ENCODE measurements at places on chromosomes 6 and 20.

- DNase-seq, result no peak
Measured at GRCh38 chr6:166691746-166692145, 64.7 kb upstream of the RPS6KA2 start.

- no peak for DNase-seq
Measured at GRCh38 chr6:133435065-133435728, 194.0 kb downstream of the EYA4 start.

- DNase-seq, result no peak
Measured at GRCh38 chr20:21725892-21726291, 20.4 kb downstream of the PAX1 start.

- no peak for DNase-seq
Measured at GRCh38 chr20:38305541-38305940, 1.6 kb downstream of the BPI start.

DNA sequence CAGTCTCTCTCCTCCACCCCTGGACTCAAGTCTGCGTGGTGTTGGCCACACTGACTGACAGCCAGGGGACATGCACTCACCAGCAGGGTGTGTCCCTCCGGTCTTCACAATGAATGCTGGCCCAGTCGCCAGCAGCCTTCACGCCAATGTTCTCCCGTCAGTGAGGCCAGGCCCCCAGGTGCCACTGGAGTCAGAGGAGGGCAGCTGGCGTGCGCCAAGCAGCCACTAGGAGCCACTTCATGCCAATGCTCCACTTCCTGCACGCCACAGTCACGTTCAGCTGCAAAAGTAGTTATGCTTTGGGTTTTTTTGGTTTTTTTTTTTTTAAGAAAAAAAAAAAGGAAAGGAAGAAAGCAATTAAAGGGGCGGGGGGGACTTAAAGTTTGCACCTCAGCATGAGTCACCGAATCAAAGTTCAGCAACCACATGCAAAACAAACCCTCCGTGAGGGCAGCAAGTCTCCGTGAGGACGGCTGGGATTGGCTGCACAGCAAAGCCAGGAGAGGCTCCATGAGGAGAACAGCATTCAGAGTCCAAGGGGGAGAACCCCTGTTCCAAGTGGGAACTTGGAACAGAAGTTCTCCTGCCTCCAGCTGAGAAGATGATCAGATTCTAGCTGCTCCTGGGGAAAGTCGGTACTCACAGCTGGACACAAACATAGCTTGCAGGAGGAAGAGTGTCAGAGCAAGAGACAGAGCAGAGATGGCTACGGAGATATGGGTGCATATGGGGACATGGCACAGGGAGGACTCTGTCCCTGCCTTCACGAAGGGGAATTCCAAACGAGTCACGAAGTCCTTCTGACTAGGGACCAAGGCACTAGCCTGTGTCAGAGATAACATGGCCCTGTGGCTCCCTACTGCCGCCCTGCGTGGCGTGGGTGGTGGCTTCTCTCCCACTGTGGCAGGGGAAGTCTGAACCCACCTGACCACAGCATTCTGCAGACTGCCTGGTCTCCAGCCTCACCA lies at the start of gene ZC3H12D:
ZC3H12D (minus strand) TSS at position 282 of the 968 bp plus-strand sequence. CDS start 10,471 bp downstream, outside the sequence.
- DNase-seq, result peak; percentile 79

DNA sequence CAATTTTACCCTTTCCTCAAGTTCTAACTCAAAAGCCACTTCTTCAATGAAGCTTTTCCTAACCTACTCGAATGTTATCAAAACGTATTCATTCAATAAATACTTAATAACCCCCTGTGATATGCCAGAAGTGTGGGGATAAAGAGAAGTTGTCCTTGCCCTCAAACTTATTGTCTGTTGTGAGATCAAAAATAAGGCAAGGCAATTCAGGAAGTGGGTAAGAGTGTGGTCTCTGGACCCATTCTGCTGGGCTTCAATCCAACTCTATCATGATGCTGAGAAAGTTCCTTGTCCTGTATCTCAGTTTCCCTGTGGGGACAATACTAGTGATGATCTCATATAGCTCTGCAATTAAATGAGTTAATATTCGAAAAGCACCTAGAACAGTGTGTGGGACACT lies 92.8 kb downstream of the PRDM1 start:
- DNase-seq, result no peak

DNA sequence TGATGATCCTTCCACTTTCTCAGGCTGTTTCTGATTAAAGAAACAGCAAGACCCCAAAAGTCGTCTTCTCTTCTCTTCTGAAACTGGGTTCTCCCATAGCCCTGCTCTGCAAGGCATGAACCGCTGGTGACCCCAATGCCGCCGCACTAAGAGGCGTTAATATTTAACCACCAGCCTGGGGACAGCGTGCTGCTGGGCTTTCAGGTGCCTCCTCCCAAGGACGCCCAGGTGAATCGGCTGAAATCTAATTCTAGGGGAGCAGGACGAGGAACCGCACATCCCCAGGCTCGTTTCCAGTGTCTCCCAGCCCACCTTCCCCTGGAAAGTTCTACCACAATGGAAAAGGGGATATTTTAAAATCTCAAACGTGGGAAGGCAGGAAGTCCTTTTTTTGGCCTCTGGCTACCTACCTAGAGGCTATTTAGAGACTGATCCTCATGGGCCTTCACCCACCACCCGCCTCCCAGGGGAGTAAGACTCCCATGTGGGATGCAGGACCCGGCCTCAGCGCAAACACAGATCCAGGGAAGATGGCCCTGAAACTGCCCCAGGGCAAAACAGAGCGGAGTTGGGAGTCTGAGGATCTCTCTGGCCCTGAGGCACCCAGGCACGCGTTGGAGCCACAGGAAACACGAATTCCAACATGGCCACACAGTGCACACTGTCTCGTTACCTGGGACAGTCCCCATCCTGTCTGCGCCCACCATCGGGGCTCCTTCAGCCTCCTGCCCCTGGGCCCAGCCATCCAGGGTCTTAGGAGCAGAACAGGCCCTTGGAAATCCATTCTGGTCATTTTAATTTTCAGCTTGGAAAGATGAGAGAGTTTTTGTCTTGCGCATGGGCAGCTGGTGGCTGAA lies 56.2 kb downstream of the BMP7 start:
- DNase-seq, result no peak

GRCh38 chr6:157561414-157561790 lies 180.4 kb downstream of the ZDHHC14 start:
- DNase-seq, result no peak

- no peak for DNase-seq
Measured at GRCh38 chr6:152273638-152274037, 363.5 kb downstream of the SYNE1 start.

- DNase-seq, result no peak
Measured at GRCh38 chr6:165855856-165856255, 192.8 kb upstream of the PDE10A start.

GRCh38 chr6:107699254-107699653 lies 124.9 kb downstream of the SCML4 start:
- no peak for DNase-seq

DNA sequence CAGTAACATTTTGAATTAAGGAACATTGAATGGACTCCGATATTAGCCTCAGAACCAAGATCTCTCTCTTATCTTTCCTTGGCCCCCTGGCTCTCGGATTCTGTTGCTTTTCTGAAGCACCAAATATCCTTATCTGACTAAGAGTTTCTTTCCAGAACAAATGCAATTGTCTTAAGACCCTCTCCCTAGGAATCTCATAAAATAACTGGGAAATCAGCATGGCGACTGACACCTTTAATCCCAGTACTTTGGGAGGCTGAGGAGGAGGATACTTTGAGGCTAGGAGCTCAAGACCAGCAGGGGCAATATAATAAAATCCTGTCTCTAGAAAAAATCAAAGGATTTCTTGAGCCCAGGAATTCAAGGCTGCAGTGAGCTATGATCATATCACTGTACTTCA lies 984.5 kb downstream of the HACE1 start:
- DNase-seq, result no peak

DNA sequence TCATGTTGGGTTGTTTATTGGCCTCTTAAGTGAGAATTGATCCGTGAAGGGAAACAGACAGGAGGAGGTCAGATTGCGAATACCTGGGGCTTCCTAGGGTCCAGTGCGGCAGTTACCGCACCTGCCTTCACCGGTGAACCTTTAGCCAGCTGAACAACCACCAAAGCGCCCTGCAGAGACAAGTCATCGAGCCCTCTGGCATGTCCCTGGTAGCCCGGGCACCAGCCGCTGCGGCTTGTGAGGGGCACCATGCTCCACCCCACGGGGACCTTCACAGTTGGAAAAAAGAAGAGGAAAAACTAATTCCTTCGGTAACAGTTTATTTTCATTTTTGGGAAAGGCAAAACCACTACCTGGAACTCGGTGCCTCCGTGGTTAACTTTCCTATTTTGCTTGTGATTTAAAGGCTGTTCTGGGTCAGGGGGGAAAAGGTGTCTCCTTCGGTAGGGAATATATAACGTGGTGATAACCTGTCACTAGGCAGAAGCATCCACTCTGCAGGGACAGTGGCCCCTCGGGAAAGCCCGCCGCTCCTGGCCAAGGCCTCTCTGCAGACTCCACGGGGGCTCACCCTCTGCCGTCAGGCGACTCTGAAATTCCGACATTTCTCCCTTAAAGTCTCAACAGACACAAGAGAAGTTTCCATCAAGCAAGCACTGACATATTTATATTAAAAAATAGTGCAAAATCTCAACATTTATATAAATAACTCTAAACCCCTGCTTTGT lies 30.7 kb upstream of the ZBP1 start:
- DNase-seq, result peak; percentile 10

- DNase-seq, result no peak
Measured at GRCh38 chr20:20518263-20518662, 150.4 kb downstream of the INSM1 start.

DNA sequence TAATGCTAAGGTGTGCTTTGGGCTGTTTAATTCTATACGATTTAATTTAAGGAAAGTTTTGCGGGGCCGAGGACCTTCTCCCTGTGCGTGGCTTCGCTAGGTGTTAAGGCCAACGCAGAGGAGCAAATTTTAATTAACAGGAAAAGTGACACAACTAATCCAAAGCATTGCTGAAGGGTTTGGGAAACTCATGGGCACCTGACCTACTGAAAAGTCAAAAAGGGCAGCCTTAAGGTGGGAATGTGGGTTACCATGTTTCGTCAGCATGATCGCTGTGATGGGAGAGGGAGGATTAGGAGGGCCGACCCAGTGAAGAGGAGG lies 415 bp upstream of the CUL9 start:
- no peak for DNase-seq

DNA sequence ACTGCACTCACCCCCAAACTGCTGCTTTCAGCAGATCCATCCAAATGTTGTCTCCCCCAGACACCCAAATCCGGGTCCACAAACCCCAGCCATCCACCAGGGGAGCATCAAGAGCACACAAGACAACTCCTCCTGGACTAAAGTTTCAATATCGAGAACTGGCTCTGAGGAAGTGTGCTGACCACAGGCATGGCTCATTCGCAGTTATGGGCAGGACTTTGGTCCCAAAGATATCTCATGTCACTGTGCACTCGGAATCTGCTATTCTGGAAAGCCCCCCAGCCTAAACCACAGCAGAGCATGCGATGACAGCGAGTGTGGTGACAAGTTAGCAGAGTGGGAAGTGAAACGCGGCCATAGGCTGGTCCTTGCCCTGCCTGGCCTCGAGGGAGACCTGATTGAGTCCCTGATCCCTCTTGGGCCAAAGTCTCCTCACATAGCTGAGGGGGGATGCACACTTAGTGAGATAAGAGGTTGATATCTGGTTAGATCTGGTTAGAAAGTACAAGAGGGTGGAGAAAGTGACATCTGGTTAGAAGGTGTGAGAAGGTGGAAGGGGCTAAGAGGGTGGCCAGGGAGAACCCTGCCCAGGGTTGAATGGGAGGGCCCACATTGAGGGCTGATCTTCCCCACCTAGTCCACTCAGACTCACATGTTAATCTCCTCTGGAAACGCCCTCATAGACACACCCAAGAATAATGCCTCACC lies 149.7 kb downstream of the MRPL14 start:
- DNase-seq, result no peak

- no peak for DNase-seq
Measured at GRCh38 chr6:51901766-51902764, 185.3 kb downstream of the PKHD1 start.

GRCh38 chr6:108748055-108748454 lies 100.2 kb upstream of the ARMC2 start:
- DNase-seq, result no peak

DNA sequence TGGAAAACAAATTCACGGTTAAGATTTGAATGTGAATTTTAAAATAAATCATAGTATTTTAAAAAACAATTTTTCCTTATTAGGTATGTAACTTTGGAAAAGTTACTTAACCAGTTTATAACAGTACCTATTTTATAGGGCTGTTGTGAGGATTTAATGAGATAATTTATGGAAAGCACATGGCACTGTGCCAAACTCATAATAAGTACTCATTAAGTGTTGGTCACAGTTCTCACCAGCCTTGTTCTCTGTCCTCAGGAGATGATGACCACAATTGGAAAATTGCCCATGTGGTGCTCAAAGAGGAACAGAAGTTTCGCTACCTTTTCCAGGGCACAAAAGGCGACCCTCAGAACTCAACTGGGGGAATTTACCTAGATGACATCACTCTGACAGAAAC lies 39.6 kb downstream of the MEP1A start:
- DNase-seq, result no peak

GRCh38 chr6:131136021-131136786 lies 937 bp downstream of the AKAP7 start:
- no peak for DNase-seq
